Activated CD4-positive, alpha-beta T cell treated with anti-CD3 and anti-CD28 coated beads, Interleukin-10, Interleukin-2, amounts not matched to agents 100 ng/mL and 50 ng/mL, durations not matched to agents 16 hours and 8 hours (primary cell): ENCODE measurements at places on chromosomes 5 and 9.

GRCh38 chr5:101047181-101047580, 144.1 kb upstream of the ST8SIA4 start:
- peak; percentile 3 for DNase-seq

GRCh38 chr5:68533571-68534084, 318.1 kb downstream of the PIK3R1 start:
- DNase-seq = no peak

DNA sequence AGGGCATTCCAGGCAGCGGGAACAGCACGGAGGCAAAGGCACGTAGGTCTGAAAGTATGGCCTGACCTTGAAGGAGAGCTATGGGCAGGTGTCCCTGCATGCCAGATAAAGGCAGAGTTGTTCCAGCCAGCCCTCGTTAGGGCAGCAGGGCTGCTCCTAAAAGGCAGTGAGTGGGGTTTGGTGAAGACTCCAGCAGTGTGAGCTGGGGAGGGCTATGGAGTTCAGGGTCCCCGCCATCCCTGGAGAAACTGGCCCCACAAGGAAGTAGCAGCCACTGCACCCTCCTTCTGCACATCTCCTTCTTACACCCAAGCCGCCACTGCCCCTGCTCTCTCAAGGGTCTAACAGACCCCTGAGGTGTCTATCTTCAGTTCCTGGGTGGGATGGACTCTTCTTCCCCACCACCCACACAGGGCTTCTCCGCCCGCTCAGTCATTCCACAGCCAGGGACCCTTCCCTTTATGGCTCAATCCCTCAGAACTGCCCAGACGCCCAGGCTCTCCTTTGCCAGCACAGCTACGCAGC, 1.4 kb downstream of the AKNA start:
- DNase-seq = no peak

DNA sequence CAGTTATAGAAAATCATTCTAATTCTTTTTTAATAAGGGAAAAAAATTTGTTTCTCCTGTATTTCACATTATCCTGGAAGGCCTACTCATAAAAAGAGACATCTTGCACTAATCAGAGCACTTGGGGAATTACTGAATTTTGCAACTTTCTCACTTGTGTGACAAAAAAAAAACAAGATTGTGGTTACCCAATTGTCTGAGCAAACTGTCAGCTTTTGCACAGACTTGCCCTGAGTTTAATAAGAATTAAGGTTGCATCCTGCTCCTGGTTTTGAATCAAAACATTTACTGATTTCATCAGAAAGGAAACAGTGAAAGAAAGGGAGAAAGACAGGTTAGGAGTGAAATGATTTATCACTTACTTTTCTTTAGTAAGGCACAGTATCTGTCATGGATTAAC, 10.6 kb upstream of the SH3RF2 start:
- DNase-seq = peak; percentile 77

DNA sequence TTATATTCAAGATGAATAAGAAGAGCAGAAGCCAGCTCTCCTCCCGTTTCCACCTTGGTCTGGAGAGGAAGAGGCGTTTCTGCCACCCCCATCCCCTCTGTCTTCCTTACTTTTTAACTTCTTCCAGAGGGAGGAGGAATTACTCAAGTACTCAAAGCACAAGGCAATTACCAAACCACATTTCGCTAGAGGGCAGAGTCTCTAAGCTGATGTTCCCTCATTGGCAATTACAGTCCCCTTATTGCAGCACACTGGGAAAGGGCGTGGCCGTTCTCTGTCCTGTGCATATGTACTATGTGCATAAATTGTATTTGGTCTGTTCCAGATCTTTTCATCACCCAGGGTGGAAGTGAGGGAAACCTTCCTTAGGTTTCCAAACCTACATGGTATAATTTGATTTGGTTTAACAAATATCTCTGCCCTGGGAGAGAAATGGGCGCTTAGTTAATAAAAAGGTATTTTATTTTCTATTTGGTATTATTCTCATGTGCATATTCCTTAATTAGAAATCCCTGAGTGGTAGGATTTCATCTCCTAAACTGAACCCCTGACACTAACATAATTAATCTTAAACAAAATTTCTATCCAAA, 29.8 kb upstream of the ALDOB start:
- peak; percentile 16 for DNase-seq

DNA sequence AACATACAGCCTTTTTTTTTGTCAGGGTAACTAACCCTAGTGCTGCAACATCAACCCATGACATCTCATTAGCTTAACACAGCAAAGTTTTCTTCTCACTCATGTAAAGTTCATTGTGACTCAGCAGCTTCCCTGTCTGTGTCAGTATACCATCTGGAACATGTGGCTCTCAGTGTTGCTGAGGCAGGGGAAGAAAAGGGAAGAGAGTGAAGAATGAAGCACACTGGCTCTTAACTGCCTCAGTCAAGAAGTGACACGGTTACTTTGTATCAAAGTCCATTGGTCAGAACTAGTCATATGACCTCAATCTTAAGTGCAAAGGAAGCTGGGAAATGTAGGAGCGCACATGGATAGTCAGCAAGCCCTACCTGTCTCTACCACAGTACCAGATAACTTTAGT, 185.0 kb upstream of the ELL2 start:
- peak; percentile 89 for DNase-seq

- no peak for DNase-seq
Observed at GRCh38 chr5:55923865-55924500, 70.8 kb downstream of the IL6ST start.

GRCh38 chr5:25573691-25574090, 928.9 kb upstream of the CDH10 start:
- DNase-seq = no peak

DNA sequence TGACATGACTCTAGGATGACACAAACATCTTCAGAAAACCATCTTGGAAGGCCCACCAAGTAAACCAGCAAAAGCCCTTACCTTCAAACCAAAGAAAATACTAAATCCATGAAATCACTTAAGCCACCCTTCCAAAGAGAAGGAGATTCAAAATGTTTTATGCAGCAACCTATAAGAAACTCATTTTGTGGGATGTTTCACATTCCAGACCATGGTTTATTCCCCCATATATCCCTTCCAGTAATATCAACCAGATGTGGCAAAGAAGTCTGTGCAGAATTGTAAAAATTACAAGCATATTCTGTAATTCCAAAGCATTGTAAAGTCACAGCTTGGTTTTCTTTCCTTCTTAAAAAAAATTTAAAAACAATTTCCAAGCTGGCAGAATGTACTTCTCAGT, 117.4 kb downstream of the SLIT3 start:
- DNase-seq = no peak

DNA sequence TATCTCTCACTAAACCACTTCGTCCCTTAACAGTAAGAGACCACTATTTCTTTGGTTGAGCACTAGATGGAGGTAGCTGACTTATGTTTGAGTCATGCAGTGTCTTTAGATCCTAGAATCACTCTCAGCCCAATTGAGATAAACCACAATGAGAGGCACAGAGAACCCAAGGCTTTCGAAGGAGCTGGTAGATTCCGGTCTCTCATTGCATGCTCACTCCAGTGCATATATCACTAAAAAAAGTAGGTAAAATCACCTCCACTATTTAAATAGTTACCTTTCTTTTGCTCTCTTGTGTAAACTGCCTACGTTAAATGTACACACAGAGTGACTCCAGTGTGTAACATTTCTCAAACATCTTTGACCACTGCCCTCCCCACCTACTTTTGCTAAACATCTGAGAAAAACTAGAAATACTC, 27.6 kb downstream of the ACTL7A start:
- DNase-seq = peak; percentile 8

DNA sequence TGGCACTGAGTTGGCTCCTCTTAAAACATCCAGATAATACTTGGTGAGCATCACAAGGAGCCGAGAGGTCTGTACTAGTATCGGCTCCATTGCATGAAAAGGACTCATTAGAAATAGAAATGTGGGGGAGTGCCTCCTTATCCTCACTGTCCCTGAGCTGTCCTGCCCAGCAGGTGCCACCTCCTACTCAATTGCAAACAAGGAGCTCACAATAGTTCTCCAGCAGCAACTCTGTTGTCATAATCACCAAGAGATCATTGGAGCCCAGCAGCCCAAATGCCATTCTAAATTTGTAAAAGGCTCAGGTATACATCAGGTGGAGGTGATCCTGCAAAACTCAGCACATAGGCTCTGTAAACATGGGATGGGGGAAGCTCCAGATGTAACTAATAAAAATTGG, 99.1 kb downstream of the PLK2 start:
- no peak for DNase-seq

DNA sequence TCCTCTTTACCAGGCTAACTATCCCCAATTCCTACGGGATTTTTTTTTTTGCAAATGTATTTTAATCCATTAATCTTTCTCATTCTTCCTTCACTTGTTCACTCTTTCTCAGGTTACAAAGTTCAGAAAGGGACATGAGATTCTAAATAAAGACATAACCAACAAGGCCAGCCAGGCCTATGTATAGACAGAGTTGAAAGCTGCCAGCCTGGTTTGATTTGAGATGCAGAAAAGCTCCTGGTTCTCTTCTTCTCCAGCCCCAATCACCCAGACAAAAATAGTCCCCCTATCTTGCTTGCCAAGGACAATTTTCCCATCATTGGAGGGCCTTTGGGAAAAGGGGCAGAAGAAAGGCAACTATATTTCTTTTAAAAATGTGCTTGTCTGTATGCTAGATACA, 398.8 kb downstream of the NFIB start:
- DNase-seq = no peak

DNA sequence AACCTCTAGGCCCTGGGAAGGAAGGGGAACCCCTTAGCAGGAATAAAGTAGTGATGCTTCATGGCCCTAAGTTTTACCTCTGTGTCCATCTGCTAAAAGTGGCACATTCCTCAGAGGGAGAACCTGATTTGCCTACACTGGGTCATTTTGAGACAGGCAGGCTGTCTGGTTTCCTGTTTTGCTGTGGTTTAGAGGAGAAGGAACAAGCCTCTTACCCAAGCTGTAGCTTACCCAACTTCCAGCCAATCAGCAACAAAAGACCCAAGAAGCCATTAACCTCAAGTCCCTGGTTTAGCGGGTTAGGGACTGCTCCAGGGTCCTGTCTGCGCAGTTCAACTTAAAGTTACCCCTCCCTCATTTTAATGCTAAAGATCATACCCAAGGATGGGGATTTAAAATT, 411.0 kb downstream of the MAT2B start:
- peak; percentile 39 for DNase-seq

- DNase-seq = no peak
Observed at GRCh38 chr9:127175764-127176163, 53.3 kb upstream of the ANGPTL2 start.

GRCh38 chr5:167658889-167659288, 632.6 kb upstream of the WWC1 start:
- DNase-seq = no peak
